ENCODE measurements at places on chromosomes 13 and 19.

DNA sequence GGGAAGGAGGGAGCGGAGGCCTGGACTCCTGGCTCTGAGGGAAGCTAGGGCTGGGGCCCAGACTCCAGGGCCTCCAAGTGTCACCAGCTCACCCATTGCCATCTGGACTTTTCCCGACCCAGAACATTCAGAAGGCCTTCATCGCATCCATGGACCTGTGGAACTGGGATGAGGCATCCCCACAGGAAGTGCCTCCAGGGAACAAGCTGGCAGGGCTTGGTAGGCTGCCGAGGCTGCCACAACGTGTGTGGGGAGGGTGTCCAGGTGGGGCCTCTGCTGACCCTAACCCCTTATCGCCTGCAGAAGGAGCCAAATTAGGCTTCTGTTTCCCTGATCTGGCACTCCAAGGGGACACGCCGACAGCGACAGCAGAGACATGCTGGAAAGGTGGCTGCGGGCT lies 767 bp downstream of the ETV2 start:
- no peak for DNase-seq

- no peak for DNase-seq
Observed at GRCh38 chr19:277581-278165, 13.5 kb downstream of the PLPP2 start.

GRCh38 chr19:18225355-18225701 lies 910 bp downstream of the PDE4C start:
- no peak for DNase-seq

- DNase-seq: no peak
Observed at GRCh38 chr13:110759710-110760109, 46.2 kb downstream of the ING1 start.

GRCh38 chr13:27796544-27797227 lies 4.4 kb downstream of the GSX1 start:
- no peak for DNase-seq

DNA sequence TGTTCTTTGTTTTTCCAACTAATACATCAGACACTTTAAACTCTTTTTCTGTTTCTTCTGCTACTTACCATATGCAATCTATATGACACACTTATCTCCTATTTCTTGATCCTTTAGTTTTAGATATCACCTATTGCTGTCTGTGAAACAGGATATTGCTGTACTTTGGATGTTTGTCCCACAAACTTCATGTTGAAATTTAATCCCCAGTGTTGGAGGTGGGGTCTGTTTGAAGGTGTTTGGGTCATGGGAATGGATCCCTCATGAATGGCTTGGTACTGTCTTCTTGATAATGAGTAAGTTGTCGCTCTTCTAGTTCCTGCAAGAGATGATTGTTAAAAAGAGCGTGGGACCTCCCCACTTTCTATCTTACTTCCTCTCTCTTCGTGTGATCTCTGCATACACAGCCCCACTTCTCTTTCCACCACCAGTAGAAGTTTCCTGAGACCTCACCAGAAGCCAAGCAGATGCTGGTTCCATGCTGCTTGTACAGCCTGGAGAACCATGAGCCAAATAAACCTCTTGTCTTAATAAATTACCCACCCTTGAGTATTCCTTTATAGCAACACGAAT lies 244.2 kb downstream of the NHLRC3 start:
- DNase-seq: no peak

- no peak for DNase-seq
Observed at GRCh38 chr13:46749951-46750350, 47.0 kb downstream of the ESD start.

DNA sequence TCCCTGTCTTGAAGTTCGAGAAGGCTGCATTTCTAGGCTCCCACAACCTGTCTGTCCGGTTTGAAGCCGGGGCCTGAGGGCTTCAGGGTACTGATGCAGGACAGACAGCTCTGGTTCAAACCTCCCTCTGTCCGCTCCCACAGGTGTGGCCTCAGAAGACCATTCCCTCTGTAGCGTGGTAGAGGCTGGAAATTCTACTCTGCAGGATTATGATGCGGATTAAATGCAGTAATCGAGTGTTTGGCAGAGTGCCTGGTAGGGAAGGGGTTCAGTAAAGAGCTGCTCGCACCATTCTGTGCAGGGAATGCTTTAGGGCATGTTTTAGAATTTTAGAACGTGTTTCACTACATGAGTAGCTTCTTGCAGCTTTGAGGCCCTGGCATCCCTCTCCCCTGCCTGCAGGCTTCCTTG lies 30.5 kb downstream of the PPP1R37 start:
- DNase-seq: no peak

DNA sequence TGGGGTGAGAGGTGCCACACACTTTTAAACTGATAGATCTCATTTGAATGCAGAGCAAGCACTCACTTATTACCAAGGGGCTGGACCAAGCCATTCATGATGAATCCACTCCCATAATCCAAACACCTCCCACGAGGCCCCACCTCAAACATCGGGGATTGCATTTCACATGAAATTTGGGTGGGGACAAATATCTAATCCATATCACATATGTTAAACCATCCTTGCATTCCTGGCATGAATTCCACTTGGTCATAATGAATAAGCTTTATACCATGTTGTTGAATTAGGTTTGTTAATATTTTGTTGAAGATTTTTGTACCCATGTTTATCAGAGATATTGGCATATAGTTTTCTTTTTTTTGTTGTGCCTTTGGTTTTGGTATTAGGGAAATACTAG lies 1198.7 kb upstream of the ATXN8OS start:
- no peak for DNase-seq

DNA sequence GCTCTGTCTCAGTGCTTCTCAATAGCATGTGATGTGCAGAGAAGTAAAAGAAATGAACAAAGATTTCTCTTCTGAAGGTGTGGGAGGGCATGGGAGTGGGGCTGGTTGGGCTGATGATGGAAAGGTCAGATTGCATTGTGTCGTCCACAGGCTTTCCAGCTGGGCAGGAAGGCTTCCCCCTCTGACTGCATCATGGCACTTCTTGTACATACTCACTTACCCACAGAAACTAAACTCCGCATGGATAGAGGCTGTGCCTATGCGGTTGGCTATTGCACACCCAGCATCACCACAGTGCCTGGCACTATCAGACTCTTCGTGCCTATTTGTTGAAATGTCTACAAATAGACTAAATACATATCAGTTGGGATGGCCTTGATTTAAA lies 24.4 kb upstream of the TNFSF11 start:
- no peak for DNase-seq

DNA sequence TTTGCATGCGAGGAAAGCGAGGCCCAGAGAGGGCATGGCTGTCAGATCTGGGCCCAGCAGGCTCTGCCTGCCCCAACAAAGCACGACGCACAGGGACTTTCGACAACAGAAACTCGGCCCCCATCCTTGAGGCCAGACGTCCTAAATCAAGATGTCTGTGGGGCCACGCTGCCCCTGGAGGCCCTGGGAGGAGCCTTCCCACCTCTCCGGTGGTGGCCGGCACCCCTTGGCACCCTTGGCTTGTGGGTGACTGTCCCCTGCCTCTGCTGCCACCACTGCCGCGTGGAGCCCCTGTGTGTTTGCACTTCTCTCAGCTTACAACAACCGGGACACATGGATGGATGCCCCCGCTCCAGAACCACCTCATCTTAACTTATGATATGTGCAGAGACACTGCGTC lies 4.4 kb downstream of the WDR18 start:
- DNase-seq: no peak

- no peak for DNase-seq
Observed at GRCh38 chr13:31775686-31776085, 36.4 kb downstream of the RXFP2 start.

- DNase-seq: no peak
Observed at GRCh38 chr13:30378191-30378590, 44.1 kb upstream of the UBE2L5 start.

GRCh38 chr13:73913079-73913740 lies 221.0 kb downstream of the KLF12 start:
- no peak for DNase-seq

DNA sequence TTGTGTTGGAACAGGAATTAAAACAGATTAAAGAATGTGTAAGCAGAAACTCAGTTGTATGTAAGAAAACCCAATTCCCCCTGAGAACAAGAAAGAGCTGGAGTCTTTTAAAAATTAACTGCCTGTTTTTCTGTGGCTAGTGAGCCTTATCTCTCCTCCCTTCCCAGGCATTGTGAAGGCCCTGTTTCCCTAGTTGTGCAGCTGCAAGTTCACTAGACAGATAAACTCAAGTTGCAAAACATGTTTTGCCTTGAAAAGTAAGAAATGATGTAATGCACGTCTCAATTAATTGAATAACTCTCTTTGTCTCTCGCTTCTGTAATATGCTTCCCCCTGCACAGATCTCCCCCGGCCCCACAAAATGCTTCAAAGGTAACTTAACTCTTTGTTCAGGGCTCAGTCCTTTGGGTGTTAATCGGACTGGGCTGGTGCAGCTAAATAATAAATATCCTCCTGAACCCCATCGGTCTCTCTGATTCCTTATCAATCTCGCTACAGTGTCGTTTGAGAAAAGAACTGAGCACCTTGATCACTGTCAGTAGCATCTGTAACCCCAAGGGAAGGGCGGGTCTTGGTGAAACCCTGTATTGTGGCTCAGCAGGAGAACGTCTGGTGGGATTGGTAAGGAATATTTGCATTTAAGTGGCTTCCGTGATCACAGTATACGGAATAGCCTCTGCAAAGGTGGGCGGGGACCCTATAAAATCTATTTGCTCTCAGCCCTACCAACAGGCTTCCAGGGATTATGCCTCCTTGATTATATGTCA lies 1.6 kb upstream of the ZNF556 start:
- DNase-seq: no peak

DNA sequence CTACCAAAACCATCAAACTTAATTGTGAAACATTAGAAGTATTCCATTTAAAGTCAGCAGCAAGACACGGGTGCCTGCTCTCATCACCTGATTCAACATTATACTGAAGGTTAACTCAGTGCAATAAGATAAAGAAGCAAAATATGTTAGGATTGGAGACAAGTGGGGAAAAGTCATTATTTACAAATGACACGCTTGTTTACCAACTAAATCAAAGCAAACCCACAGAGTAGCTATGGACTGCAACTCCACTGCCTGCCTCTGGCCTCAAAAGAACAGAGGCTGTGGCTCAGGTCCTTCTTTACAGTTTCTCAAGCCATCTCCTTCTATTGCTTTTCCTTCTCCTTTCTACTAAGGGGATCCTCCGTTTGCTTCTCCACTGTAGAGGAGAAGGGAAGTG lies 21.0 kb upstream of the ATP12A start:
- DNase-seq: no peak

GRCh38 chr13:86591862-86592261 lies 792.6 kb upstream of the SLITRK6 start:
- no peak for DNase-seq

DNA sequence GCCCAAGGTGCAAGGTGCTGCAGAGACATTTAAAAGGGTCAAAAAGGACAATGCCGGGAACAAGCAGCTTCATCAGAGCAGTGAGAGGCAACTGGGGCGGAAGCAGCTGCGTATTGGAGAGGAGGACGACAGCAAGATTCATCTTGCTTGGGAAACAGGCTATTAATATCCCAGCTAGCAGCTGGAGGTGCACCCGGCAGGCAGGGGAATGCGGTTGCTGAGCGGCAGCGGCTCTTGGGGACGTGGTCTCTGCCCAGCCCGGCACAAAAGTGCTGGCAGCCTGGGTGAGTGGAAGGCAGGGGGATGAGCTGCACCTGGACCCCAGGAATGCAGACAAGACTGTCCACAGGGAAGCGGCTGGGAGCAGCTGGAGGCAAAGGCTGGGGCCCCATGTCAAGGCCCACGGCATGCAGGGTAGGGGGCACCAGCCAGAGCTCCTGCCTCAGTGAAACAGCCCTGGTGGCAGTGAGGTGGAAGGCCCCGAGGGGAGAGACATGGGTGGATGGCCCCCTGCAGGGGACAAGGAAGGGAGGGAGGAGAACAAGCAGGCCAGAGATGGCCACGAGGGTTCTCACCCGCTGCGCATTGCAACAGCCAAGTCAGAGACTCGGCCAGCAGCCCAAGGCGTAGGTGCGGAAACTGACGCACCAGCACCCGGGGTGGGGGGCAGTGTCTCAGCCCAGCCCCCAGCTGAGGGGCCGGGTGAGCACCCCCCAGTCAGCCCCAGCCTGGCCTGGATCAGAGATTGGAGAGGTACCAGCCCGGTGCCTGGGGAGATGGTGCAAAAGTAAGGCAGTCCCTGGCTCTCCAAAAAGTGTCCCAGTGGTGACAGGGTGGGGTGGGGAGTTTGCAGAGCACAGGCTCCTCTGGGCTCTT lies 34.4 kb downstream of the PEPD start:
- DNase-seq: no peak

GRCh38 chr13:85825454-85825853 lies 26.2 kb upstream of the SLITRK6 start:
- no peak for DNase-seq

- no peak for DNase-seq
Observed at GRCh38 chr13:53060840-53061490, 32.4 kb downstream of the OLFM4 start.

GRCh38 chr19:55247621-55248099 lies 11.2 kb downstream of the PPP6R1 start:
- DNase-seq: no peak

- no peak for DNase-seq
Observed at GRCh38 chr13:73193554-73193953, 134.7 kb downstream of the KLF5 start.

DNA sequence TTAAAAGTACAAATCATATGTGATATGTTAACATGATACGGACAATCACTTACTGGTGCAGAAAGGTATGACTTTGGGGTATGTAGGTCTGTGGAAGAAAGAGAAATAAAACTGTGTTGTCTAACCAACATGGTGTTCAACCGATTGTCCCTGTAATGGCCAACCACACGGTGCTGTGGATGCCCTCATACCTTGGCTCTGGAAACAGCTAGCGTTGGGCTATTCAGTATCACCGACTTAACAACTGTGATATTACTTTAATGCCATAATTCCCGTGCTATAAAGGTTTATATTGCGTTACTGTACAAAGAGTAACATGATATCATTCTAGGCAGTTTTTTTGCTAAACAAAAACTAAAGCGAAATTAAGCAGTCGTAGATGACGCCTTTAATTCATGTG lies 448.3 kb downstream of the EFNB2 start:
- DNase-seq: no peak

GRCh38 chr13:102317593-102317992 lies 84.3 kb downstream of the FGF14 start:
- DNase-seq: no peak

DNA sequence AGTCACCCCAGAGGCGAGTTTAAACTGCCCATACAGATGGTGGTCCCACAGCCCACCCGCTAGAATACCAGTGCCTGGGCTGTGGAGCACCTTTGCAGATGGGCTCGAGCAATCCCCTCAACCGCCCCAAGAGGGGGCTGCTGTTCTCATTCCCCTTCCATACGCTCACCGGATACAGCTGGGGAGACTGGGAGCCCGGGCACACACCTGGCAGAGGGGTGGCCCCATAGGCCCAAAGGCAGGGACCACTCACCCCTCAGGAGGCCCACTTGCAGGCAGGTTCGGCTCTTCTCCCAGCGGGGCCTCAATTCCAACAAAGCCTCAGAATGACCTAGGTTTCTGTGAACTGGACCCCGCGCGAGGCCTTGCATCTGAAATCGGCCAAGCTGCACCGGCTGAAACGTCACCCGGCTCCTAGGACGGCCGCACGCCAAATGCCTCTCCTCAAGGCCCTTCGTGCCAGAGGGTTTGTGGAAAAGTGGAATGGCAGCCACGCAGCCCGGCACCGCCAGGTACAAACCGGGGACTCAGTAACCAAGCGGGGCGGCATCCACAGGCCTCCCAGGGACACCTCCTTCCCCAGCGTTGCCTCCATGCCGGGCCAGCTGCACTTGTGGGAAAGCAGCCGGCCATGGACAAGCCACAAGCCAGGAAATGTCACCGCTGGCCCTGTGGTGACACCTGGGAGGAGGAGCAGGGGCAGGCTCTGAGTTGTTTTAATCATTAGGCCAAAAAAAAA lies 18.7 kb downstream of the MLLT1 start:
- no peak for DNase-seq

- no peak for DNase-seq
Observed at GRCh38 chr13:35127466-35127865, 185.4 kb downstream of the NBEA start.

All from activated T-helper 9 cell treated with anti-CD3 and anti-CD28 coated beads, Interleukin-2, amount 50 U/mL, for 16 hours (primary cell).